ENCODE measurements at places on chromosomes 3 and 15.

DNA sequence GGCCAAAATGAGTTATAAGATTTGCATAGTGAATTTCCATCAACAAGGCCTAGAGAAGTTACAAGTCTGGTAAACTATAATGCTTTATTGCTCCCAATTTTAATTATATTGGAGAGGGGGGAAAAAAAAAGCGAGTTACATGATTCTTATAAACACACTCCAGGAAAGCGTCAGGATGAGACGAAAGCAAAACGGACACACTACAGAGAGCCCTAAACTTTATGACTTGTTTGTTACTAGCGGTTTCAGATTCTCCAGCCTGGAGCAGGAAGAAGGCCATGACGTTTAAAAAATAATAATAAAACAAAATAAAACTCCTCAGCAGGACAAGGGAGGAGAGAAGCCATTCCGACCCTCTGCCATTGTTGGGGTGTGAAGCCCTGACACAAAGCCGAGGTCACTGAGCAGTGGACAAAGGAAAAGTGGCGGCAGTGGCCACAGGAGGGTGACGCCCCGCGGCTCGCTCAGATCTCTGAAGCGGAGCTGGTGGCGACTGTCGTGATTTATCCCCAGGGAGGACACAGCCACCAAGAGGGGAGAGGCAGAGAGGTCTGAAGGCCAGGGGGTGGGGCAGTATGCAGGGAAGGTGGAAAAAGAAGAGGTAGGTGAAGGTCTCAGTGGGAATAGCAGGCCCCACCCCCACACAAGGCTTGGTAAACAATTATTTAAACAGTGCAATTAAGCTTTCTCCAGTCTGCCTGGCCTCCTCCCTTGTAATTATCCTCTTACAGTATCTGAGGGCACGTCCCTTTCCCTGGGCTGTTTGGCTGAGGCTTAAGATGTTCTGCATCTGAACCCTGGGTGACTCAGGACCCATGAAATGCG lies 45.3 kb downstream of the ADAMTS9 start:
- DNase-seq: no peak

DNA sequence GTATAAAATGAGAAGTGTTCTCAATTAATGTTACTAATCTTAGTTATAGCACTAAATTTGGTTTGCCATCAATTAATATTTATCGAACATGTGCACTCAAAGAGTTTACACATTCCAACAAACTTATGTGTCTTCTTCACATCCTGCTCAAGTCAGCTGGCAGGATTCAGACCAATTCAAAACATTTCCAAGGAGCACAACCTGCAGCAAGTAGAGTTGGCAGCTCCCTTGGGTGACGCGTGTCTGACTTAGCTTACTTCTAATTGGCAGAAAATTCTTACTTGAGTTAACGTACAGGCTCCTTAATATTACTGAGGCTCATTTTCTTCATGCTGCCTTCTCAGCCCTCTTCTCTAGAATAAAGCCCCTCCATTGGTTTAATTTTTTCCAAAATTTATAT lies 110.4 kb upstream of the PFN2 start:
- no peak for DNase-seq

- no peak for DNase-seq
Observed at GRCh38 chr15:82021992-82022391, 23.8 kb downstream of the MEX3B start.

DNA sequence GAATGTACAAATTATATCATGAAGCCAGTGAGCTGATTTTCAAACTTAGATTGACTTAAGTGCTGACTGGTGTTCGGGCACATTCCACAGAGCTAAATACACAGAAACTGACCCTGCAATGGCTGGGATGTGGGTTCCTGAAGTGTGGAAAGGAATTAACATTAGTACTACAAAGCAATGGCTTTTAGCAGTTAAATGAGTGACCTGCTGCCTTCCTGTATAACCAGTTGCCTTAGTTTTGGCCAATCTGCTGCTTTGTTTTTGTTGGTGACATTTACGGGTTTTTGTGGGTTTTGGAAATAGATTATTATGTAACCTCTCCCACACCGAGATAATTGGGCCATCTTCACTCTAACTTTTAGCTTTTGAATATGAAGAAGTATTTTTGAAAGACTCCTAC lies 2.4 kb upstream of the SKIC8 start:
- DNase-seq: no peak

- no peak for DNase-seq
Observed at GRCh38 chr15:100544338-100544841, 15.6 kb upstream of the CERS3 start.

Measured in left cardiac atrium (tissue), 4 donors.